ENCODE measurements at places on chromosomes 16 and 17.

DNA sequence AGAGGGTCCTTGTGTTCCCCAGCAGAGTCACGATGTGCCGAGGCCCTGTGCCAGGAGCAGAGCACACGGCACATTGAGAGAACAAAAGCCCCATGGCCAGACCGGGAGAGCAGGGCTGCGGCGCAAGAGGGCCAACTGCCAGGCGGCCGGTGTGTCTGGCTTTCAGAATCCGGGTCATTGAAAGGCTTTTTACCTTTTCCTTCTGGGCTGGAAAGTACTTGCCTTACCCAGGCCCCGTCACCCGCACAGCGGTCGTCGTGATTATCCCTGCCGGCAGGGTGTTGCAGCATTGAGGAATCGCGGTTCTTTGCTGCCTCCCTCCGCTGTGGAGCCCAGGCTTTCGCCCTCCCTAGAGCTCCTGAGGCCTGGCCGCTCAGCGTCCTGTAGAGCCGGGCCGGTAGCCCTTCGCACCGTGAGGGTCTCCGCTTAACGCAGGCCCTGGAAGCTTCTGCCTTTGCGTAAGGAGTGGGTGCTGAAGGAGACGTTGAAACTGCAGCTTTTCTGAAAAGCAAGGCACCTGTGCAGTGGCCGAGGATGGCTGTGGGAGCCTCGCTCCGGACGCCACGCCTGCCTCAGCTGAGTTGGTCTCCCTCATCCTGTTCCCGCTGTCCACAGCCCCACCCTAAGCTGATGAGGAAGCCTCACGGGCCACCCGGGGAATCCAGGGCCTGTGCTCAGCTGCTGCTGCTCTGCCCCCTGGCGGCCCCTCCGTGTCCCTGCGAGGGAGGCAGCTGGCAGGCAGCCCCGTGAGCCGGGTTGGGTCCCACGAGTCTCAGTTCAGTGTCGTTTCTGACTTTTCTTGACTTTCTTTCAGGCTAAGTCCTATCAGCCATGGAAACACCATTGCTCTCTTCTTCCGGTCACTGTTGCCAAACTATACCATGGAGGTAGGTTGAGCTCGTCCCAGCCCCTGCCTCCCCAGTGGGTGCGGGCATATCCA, 8.6 kb upstream of the MC1R start:
- DNase-seq = peak; percentile 67

DNA sequence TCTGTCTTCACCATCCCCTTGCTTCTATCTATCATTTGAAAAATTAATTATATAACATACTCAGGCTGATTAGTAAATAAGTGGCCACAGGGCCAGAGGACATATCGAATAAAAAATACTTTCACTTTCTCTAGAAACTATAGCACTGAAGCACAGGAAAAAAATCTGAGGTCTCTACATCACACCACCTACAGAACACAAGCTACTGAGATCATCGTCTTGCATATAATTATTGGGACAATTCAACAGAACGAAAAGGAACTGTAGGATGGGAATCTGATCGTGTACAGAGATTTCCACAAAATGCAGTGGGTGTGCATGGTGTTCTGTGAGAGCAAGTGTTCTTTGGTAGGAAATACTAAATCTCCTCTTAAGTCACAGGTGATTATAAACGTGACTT, 289.6 kb upstream of the ERCC4 start:
- no peak for DNase-seq

DNA sequence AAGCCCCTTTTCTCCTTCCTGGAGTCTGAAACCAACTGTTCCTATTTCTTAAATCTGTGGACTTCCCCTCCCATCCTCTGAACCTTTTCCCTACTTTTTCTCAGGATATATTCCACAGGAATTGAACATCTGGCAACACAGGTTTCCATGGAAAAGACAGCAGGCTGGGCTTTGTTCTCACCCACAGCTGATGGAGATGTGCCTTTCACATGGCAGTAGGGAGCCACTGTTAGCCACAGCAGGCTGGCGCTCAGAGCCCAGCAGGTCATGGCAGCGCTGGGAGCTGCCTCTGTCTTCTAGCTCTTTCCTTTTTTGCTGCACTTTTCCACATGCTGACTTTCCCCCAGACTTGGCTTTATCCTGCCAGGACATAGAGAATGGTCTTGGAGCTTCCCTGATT, 116.4 kb upstream of the NLRP1 start:
- DNase-seq = no peak

- DNase-seq = no peak
Measured at GRCh38 chr17:80799538-80800480, 191.8 kb upstream of the CHMP6 start.

GRCh38 chr16:359871-360697, 7.6 kb upstream of the AXIN1 start:
- DNase-seq = no peak

DNA sequence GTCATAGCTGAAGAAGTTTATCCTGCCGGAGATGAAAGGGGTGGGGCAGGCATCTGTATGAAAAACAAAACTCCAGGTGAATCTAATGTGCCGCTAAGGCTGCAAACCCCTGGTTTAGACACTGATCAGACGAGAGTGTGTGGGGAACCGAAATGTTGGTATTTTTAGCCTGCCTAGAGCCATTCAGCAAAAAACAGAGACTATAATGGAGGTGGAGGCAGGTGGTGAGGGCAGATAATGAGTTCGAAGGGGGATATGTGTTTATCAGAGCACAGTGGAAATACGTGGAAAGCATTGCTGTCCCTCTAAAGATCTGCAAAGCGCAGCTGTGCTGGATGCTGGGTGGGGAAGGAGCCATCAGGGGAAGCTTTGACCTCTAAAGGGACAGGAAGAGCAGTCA, 127.5 kb upstream of the WSCD1 start:
- no peak for DNase-seq

GRCh38 chr16:68629351-68629910, 15.7 kb upstream of the CDH3 start:
- DNase-seq = no peak

GRCh38 chr17:77317091-77317750, 176.5 kb downstream of the SEC14L1 start:
- DNase-seq = no peak

DNA sequence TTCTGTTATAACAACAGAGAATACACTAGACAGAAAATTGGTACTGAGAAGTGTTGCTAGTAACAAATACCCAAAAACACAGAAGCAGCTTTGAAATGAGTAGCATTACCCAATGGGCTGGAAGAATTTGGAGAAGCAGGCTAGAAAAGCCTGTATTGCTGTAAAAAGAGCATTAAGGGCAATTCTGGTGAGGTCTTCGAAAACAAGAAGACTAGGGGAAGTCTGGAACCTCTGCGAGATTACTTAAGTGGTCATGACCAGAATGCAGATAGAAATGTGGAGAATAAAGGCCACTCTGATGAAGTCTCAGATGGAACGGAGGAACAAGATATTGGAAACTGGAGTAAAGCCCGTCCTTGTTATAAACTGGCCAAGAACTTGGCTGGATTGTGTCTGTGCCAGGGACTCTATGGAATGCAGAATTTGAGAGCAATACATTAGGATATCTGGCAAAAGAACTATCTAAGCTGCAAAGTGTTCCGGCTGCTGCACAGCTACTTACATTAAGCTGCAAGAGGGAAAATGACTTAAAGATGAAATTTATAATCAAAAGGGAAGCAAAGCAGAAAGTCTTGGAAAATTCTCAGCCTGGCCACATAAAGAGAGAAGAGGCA, 44.9 kb upstream of the PEMT start:
- no peak for DNase-seq

- DNase-seq = no peak
Measured at GRCh38 chr16:68526143-68526781, 12.8 kb upstream of the ZFP90 start.

- DNase-seq = peak; percentile 96
Measured at GRCh38 chr17:43900183-43900857, 7.0 kb downstream of the MPP2 start.

GRCh38 chr17:40541060-40541872, 24.0 kb downstream of the CCR7 start:
- no peak for DNase-seq

All from DMS53 (cell line).